T-helper 17 cell (primary cell): ENCODE measurements at places on chromosomes 6 and 20.

DNA sequence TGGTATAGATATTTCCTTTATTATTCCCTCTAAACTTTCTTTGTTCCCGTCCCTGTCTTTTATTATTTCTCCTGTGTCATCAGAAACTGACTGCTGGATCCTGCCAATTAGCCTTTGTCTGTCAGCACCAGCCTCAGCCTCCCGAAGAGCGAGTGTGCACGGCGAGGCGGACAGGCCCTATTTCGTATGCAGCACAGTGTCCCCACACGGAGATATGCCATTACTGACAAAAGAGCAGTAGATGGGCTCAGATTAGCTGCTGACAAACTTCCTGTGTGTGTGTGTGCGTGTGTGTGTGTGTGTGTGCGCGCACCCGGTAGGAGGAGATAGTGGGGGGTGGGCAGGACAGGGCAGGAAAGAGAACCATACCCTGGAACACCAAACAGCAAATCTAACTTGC, 99.5 kb upstream of the ZFP64 start:
- no peak for DNase-seq

GRCh38 chr6:168153553-168153952, 74.5 kb upstream of the FRMD1 start:
- DNase-seq: no peak

GRCh38 chr20:44392776-44393607, 37.5 kb downstream of the HNF4A start:
- DNase-seq: no peak

- no peak for DNase-seq
Measured at GRCh38 chr20:3563133-3563532, 92.3 kb downstream of the ATRN start.
